ENCODE measurements at places on chromosomes 12 and 14.

DNA sequence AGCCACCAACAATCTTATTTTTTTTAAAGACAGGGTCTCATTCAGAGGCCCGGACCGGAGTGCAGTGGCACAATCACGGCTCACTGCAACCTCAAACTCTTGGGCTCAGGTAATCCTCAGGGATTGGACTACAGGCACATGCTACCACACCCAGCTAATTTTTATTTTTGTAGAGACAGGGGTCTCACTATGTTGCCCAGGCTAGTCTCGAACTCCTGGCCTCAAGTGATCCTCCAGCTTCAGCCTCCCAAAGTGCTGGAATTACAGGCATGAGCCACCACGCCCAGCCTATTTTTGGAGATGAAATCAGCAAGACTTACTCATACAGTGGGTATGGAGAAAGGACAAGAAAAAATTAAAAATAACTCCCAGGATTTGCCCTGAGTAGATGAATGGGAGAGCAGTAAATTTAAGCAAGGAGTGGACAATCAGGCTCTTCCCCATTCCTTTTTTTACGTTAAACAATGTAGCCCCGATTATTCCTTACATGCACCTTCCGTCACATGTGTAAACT, 13.2 kb downstream of the FMNL3 start:
- peak; percentile 61 for DNase-seq

- no peak for DNase-seq
Measured at GRCh38 chr12:22190969-22191368, 143.5 kb downstream of the ST8SIA1 start.

DNA sequence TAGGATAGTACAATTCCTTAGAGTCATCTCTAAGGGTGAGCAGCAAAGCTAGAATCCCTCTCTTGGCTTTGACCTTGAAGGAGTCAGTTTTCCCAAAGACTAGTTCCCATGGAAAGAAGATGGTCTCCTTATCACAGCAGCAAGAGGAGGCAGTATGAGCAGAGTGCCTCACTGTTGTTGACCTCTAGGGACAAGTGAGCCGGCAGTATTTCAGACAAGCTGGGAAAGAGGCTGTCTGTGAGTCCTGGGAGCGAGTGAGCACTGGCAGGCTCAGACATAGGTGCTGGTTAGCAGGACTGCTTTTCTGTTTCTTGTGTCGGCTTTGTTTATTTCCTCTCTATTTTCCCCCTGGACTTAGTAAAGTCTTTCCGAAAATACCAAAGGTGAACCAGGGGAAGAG, 60.7 kb downstream of the NTF3 start:
- no peak for DNase-seq

DNA sequence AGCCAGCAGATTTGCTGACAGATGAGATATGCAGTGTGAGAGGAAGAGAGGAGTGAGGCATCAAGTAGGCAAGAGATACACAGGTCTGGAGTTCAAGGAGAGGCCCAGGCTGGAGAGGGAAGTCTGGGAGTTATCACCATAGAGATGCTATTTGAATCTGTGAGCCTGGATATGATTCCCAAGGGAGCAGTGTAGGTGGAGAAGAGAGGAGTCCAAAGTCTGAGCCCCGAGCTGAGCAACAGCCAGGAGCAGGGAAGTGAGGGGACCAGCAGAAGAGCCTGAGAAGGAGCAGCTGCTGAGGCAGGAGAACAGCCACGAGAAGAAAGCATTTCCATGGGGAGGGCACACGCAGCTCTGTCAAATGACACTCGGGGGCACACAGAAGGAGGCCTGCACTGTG, 20.2 kb upstream of the NXPH4 start:
- DNase-seq: no peak

GRCh38 chr14:62694075-62694474, 351.2 kb downstream of the KCNH5 start:
- DNase-seq: no peak

DNA sequence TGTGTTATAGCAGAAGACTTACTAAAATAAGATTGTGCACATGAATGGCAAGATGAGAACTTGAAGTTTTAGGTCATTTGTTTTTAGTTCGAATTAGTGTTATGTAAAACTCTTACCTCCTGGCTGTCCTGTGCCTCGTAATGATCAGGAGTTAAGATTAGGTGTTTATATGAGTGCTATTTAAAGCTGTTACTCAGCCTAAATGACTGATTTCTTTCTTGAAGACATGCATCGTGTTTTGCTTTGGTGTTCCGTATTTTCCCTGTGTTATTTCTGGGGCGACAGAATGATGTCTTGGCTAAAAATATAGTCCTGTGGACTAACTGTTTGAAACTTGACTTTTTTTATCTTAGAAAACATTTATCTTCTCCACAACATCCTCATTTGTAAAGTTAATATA, 22.1 kb downstream of the SCYL2 start:
- DNase-seq: no peak

Measured in fibroblast of skin of scalp (primary cell).